K562 (cell line): ENCODE measurements at places on chromosomes 7 and 10.

- DNase-seq, result no peak
Measured at GRCh38 chr10:2980116-2980515, 87.2 kb upstream of the PFKP start.

GRCh38 chr10:100962351-100963080 lies 6.8 kb upstream of the SEMA4G start:
- no peak for DNase-seq

GRCh38 chr10:133461027-133461426 lies 7.3 kb downstream of the SCART1 start:
- no peak for DNase-seq

GRCh38 chr10:72275351-72276012 lies 1.8 kb downstream of the DDIT4 start:
- peak; percentile 59 for DNase-seq

GRCh38 chr7:27917774-27918314 lies 177.9 kb downstream of the TAX1BP1 start:
- DNase-seq, result no peak

- DNase-seq, result no peak
Measured at GRCh38 chr7:93015101-93015778, 102.5 kb downstream of the SAMD9 start.

DNA sequence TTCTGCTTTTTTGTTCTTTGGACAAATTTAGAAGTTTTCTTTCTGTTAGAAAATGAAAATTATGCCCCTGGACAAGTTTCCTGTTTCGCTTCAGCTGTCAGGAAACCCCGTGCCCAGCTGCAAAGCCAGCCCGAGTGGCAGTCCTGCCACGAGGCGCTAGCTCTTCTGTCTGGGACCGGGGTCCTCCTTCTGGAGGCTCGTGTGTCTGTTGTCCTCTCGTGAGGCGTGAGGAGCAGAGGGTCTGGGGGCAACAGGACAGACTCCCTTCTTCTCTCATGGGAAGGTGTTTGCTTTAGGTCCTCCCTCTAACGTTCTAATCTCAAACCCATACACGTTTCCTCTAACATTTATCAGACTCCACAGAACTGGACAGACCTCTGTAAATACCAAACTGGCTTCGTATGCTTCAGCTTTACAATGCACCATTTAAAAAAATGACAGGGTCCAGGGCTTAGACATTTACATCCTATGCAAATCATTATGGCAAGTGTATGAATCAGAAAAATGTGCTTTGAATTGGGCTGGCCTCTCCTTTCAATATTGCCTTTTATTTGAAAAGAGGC lies 184.5 kb upstream of the SHH start:
- no peak for DNase-seq

- no peak for DNase-seq
Measured at GRCh38 chr7:158829021-158829341, 328 bp downstream of the ESYT2 start.
